EH (cell line): ENCODE measurements at places on chromosomes 16 and 17.

GRCh38 chr17:56502120-56502654, 91.3 kb upstream of the NOG start:
- no peak for DNase-seq

DNA sequence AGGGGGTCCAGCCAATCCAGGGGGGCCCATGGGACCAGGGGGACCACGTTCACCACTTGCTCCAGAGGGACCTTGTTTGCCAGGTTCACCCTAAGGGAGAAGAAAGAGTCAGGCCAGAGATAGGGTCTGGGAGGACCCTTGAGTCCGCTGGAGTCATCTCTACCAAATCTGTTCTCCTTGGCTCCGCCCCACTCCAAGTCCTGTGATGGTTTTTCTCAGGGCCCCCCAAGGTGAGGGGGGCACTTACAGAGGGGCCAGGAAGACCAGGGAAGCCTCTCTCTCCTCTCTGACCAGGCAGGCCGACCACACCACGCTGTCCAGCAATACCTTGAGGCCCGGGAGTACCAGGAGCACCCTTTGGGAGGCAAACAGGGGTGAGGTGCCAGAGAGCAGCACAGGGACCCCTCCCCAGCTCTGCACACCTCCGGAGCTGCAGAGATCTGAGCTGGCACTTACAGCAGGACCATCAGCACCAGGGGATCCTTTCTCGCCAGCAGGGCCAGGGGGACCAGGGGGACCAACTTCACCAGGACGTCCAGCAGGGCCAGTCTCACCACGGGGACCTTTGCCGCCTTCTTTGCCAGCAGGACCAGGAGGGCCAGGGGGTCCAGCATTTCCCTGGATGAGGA, 12.4 kb downstream of the COL1A1 start:
- peak; percentile 84 for DNase-seq

GRCh38 chr17:65323049-65323448, 185.9 kb downstream of the RGS9 start:
- no peak for DNase-seq

DNA sequence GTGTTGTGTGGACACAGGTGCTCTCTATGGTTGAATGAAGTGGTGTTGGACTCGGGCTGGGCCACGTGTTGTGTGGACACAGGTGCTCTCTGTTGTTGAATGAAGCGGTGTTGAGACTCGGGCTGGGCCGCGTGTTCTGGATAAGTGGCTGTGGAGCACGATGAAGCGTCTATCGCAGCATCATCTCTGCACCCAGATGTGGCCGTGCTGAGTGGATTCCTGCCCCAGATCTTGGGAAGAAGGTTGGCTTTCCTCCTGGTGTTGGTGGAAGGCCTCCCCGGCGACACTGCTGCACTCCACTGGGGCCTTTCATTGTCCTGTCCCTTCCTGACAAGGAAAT, 69.1 kb downstream of the RPTOR start:
- DNase-seq, result no peak

GRCh38 chr16:87407511-87408112, 15.5 kb downstream of the MAP1LC3B start:
- DNase-seq, result peak; percentile 89

DNA sequence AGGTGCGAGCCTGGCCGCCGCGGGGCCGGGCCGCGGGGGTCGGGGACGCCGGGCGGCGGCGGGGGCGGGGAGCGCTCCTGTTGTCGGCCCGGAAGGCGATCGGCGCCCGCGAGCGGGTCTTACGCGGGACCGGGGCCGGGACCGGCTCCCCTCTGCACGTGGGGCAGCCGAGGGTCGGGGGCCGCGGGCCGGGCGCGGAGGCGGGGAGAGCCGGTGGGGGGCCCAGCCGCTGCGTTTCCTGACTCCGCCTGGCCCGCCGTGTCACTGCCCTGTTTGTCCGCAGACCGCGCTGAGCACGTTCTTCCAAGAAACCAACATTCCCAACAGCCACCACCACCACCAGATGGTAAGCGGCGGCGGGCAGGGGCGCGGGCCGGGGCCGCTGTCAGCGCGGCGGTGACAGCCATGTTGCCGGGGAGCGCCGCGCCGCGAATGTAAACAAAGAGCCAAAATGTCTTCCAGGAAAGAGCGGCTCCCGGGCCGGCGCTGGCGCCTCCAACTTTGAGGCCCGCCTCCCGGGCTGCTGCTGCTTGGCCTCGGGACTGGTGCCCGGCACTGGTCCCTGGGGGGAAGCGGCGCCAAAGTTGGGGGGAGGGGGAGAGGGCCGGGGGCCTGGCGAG, 586 bp downstream of the UBALD2 start:
- DNase-seq, result peak; percentile 61

DNA sequence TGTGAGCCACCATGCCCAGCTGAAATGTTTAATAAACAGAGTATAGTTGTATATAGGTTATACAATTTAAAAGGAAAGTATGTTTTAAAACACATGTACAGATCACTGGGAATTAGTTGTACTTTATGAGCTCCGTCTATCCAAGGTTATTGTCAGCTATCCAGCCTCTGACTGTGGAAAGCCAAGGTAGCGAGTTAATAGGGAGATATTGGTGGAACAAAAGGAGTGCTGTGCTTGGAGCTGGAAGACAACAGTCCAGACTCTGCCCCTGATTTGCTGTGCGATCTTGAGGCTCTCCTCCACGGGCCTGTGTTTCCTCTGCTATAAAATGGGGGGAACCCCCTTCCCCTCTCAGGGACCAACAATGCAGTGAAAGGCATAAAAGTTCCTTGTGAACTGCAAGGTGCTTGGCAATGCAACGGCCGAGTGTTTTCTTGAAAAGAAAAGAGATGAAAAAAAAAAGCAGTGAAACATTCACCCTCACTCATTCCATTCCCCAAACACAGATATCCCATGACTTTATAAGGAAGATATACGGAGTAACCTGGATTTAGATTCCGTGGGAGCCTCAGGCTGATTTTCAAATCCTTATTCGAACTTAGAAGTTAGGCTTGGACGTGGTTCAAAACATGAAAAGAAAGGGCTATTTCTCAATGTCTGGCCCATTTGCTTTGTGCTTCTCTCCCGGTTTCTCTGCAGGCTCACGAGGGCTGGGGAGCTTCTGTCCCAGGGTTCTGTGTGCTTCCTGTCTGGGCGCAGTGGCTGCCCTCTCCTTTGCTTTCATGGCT, 34.1 kb downstream of the CUEDC1 start:
- peak; percentile 44 for DNase-seq

DNA sequence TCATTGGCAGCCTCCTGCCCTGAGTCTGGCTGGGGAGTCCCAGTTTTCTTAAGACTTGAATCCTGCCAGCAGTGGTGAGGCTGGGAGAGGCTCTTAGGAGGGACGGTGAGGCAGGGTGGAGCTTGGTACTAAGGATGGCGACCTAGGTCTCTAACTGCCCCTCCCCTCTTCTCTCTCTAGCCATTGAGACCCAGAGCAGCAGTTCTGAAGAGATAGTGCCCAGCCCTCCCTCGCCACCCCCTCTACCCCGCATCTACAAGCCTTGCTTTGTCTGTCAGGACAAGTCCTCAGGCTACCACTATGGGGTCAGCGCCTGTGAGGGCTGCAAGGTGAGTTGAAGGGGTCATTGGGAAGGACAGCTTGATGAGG, 16.4 kb downstream of the GJD3 start:
- no peak for DNase-seq

DNA sequence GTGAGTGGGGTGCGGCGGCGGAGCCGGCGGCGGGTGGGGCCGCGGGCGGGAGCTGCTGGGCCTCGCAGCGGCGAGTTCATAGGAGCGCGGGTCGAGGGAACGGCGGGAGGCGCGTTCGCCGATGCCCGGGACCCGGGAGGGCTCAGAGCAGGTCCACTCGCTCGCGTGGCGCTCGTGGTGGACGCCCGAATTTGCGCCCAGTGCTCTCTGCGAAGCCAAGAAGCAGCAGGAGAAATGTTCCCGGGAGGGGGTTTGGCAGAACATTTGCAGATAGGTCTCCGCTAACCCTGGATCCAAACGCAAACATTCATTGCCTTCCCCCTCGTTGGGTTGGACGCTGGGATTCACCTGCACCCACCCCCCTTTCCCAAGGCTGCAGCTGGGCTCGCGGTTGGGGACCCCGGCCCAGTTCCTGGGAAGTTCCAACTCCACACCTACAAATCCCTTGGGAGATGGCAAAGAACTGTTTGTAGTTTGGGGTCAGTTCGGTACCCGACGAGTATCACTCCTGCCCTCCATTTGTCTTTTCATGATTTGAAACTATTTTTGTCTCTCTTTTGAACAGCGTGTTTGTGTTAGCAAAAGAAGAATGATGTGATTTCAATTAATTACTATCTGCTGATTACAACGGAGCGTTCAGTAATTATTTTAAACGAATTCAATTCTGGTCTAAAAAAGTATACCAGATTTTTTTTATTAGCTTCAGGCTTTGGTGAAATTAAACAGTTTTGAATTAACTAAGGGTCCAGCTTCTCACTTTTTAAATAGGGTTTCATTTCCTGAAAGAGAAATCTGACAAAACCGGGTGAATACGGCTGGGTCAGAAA, 2.3 kb downstream of the NTN1 start:
- DNase-seq, result no peak

GRCh38 chr17:3921502-3922319, 5.4 kb upstream of the P2RX1 start:
- no peak for DNase-seq

- peak; percentile 35 for DNase-seq
These were observed 12.7 kb downstream of the SLC35B1 start for GRCh38 chr17:49694847-49695697.

DNA sequence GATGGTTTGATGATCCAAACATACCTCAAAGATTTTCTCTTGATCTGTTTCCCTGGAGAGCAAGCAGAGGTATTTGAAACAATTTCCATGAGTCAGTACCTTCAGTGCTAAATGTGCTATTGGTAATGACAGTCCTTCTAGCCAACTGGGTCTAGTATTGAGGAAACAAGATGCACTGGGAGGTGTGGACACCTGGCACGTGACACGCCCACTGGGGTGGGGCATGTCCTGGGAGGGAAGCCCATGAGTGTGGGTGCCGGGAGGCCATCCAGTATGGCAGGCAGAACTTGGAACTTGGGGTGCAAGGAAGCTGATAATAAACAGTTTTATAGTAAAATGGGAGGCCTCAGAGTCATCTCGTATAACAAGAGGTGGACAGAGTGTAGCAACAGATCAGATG, 17.9 kb upstream of the AKAP1 start:
- DNase-seq, result no peak

DNA sequence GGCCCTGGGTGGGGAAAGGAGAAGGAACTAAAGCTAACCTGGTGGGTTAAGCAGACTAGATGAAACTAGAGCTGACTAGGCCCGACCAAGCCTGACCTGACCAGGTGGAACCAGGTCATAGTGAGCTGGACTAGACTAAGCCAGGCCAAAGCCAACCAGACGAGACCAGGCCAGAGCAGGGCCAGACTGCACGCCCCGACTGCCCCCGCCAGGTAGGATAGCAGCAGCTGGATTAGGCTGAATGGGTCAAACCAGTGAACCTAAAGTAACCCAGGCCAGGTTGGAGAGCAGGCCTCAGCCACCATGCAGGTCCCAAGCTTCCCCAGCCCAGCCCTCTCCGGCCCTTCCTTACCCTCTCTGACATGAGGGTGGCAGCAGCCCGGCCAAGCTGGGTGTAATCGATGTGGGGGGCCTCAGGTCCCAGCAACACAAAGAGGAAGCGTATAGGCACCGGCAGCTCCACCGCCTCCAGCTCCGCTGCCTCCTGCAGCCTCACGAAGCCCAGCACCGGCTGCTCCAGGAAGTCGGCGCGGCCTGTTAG, 9.1 kb downstream of the SLC4A1 start:
- DNase-seq, result no peak

GRCh38 chr17:78174870-78175642, 6.7 kb downstream of the SYNGR2 start:
- DNase-seq, result no peak

DNA sequence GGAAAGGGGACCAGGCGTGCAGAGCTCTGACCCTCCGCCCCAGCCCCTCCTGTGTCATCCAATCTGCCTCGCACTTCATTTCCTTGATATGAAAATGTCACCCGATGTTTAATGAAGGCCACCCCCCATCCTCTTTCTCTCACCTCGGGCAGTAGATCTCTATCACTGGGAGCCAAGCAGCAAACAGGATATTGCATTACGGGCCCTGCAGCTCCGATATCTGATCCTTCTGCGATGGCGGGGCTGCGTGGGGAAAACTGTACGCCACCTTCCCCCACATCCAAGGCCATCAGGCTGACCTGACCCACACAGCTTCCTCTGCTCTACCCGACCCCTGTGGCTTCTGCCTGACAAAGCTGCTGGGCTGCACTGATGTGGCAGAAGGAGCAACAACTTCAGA, 74.9 kb downstream of the DYNLRB2 start:
- DNase-seq, result peak; percentile 39

DNA sequence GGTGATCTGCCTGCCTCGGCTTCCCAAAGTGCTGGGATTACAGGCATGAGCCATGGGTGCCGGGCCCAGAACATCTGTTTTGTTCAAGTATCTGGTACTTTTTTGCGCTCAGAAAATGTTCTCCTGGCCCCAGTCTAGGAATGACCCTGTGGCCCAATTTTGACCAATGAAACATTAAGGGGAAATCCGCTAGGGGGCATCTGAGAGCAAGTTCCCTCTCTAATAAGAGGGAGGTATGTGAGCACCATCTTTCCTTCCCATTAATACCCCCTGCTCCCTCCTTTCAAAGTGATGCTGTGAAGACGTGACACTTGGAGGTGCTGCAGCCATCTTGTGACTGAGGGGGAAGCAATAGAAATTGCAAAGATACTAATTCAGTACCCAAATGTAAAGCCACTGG, 16.5 kb upstream of the CLEC3A start:
- DNase-seq, result no peak

DNA sequence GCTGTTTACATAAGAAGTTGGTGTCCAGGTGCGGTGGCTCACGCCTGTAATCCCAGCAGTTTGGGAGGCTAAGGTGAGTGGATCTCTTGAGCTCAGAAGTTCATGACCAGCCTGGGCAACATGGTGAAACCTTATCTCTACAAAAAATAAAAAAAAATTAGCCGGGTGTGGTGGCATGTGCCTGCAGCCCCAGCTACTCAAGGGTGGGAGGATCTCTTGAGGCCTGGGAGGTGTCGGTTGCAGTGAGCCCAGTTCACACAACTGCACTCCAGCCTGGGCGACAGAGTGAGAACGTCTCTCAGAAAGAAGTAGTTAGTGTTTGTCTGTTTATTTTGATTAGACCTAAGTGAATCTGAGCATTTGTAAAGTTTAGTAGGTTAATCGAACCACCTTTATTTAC, 12.8 kb downstream of the DDX19A start:
- DNase-seq, result no peak

DNA sequence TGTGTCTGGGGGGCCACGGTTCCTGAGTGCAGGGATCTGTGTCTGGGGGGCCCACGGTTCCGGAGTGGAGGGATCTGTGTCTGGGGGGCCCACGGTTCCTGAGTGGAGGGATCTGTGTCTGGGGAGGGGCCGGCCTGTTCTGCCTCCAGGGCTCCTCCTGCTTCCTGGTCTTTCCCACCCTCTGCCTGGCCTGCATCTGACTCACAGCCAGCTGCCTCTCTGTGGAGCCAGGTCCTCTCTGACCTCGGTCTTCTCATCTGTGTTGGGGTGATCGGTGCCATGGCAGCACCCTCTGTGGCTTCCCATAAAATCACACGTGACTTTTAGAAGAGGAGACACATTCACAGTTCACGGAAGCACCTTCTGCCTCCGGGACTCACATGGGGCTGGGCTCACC, 50.3 kb downstream of the ZFPM1 start:
- DNase-seq, result peak; percentile 8
